ENCODE measurements at places on chromosomes 2 and 18. TPM values are rescaled to one million over a fixed set of nuclear protein-coding genes. Genes with fewer than 3 reads are reported as not detected.
A peak's percentile ranks its signal among the peaks of the same experiment; 100 is the strongest.

The DHRS9 gene
- 0.22 TPM for total RNA-seq

The RSAD2 gene
- total RNA-seq = 2.1 TPM

The RAX gene
- not detected for total RNA-seq

The SCYGR7 gene
- total RNA-seq = not detected

The ESPNL gene
- total RNA-seq = not detected

The IL36A gene
- not detected for total RNA-seq

DNA sequence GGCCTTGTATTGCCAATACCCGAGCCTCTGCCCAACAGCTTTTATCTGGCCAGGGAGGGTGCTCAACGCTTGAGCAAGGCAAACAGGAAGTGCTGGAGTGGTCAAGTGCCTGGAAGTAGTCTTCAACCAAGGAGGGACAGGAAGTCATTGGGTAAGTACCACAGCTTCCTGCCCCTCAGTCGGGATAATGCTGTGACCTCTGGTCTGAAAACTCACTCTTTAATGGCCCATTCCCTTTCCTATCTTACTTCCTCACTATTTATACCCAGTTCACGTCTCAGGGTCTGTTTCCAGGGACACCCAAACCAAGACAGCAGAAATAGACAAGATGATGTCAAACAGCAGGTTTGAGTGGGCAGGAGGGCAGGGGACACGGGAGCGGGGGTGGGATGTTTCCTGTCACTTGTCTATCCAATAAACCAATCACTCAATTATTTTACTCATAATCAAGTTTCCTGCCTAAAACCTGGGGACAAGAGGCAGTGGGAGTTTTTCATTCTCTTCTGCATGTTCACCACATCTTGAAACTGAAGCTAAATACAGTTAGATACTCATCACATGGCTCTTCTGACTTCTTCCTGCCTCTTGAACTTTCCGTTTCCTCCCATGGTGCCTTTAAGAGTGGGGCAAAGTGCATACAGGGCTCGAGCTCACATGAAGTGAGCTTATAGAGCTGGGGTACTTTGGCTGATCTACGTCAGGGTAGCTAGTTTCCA, 68.9 kb upstream of the CAB39 start:
- DNase-seq = no peak

DNA sequence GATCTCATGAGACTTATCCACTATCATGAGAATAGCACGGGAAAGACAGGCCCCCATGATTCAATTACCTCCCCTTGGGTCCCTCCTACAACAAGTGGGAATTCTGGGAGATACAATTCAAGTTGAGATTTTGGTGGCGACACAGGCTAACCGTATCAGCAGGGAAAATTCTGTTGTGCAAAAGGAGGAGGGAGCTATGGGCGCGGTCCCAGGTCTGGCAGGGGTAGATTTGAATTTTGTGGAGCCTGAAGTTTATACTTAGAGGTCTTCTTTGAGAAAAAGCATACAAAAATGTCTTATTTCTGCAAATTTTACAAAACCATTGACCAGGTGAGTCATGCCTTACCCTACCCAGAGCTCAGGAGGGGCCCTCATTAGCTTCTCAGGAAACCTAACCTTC, 36.6 kb downstream of the SLC4A3 start:
- no peak for DNase-seq

DNA sequence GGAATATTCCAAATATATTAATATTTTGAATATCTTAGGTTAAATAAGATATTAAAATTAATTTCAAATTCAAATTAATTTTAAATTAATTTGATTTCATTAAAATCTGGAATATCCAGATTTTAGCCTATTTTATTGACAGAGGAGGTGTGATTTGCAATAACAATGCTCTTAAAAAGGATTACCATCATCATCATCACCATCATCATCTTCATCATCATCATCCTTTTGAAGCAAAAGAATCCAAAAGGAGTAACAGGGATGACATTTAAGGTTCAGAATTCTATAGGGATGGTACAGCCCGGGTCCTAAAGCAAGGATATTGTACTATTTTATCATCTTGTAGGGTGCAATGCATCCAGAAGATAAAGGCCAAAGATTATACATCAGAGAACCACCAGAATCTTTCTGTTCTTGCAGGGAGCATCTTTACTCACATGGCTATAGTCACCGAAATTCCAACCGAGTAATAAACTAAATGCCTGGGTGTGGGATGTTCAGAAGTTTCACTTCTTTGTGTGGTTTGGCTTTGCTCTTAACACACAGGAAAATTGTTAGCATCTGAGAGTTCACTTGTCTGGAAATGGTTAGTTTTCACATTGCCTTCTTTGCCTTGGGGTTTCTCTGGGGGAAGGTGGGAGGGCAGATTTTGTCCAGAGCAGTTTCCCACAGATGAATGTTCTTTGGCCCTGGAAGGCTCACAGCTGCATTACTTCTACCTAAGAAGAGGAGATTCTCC, 99.1 kb upstream of the ITGA6 start:
- no peak for DNase-seq

- DNase-seq = no peak
Measured at GRCh38 chr2:155842103-155842502, 490.4 kb downstream of the NR4A2 start.

DNA sequence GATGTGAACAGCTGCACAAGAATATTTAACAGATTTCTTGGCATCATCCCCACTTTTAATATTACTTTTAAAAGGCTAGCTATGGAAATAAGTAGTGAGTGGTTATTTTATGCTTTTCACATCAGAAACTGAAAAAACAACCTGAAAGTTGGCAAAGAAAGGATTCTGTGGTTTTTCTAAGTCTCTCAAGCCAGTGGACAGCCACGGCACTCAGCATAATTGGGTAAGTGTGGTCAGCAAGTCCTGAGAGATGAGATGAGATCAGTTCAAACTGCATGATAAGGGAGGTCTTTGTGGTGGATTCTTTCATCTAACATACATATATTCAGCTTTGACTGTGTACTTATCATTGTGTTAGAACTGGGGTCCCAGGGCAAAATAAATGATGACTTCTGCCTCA, 105.2 kb downstream of the LYPD6B start:
- DNase-seq = no peak

GRCh38 chr18:59900222-59901128, 679 bp downstream of the PMAIP1 start:
- peak; percentile 70 for DNase-seq

GRCh38 chr2:20241973-20242726, 17.2 kb upstream of the SDC1 start:
- DNase-seq = no peak

DNA sequence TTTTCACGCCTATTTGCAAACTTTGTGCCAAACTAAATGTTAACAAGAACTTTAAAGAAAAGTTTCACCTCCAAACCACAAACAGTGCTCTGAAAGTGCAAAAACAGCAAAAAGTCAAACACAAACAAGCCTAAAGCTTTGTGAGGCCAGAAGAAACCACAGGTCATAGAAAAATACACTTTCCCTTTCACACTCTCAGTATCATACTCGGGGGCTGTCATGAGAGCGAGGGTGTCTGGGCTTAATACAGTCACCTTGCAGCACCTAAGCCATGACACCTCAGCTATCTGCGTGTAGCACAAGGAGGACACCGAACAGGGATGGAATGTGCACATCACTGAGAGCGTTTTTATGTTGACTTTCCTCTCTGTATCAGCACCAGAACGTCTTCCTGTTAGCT, 26.6 kb upstream of the SEH1L start:
- DNase-seq = no peak

DNA sequence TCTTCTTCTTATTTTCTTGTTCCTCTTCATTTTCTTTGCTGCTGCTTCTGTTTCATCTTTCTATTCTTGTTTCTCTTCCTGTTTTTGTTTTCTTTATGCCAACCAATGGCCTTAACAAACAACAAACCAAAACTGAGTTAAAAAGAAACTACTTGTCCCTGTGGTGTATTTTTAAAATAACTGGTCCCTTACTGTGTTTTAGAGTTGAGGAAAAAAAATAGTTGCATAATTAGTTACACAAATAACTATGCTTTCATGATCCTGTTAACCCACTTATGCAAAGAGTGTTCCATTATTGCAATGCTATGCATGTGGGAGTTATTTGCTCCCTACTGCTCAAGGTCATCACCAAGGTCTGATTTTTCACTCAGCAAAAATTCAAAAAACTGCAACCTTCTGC, 39.5 kb upstream of the IMP4 start:
- no peak for DNase-seq

GRCh38 chr18:13470516-13471197, 252.1 kb downstream of the LDLRAD4 start:
- DNase-seq = no peak
